ENCODE measurements at places on chromosomes 5 and 9. TPM values are rescaled to one million over a fixed set of nuclear protein-coding genes. Genes with fewer than 3 reads are reported as not detected.
A peak's percentile ranks its signal among the peaks of the same experiment; 100 is the strongest.

The FSTL4 gene
- 7.1 TPM for total RNA-seq

The ACOT12 gene
- total RNA-seq = 0.87 TPM

The NMUR2 gene
- total RNA-seq = 10.7 TPM

The ARID3C gene
- 0.37 TPM for total RNA-seq

The EQTN gene
- total RNA-seq = 10.5 TPM

The LCN1 gene
- total RNA-seq = not detected

- DNase-seq = no peak
Observed at GRCh38 chr9:16898464-16898863, 28.0 kb upstream of the BNC2 start.

GRCh38 chr9:99056886-99057664, 47.8 kb upstream of the TGFBR1 start:
- DNase-seq = no peak

DNA sequence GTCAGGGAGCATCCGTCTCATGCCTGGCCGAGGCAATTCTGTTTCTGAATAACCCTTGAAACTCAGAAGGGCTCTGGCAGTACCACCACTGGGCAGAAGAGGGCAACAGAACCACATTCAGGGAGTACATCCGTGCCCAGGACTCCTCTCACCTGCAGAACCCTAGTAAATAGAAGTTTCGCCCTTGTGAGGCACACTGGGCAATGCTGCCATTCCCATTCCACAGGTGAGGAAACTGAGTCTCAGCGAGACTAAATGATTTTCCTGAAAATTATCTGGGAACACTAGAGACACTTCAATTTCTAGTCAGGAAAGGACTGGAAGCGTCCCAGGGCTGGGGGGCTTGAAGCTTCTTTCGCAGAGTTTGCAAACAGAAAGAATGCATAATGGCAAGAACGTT, 74.7 kb downstream of the FGF1 start:
- peak; percentile 86 for DNase-seq

GRCh38 chr9:107222020-107222522, 61.0 kb upstream of the RAD23B start:
- DNase-seq = no peak

GRCh38 chr5:139363937-139364336, 19.2 kb downstream of the SLC23A1 start:
- no peak for DNase-seq

- DNase-seq = no peak
Observed at GRCh38 chr9:71778085-71778484, 9.8 kb upstream of the CEMIP2 start.

DNA sequence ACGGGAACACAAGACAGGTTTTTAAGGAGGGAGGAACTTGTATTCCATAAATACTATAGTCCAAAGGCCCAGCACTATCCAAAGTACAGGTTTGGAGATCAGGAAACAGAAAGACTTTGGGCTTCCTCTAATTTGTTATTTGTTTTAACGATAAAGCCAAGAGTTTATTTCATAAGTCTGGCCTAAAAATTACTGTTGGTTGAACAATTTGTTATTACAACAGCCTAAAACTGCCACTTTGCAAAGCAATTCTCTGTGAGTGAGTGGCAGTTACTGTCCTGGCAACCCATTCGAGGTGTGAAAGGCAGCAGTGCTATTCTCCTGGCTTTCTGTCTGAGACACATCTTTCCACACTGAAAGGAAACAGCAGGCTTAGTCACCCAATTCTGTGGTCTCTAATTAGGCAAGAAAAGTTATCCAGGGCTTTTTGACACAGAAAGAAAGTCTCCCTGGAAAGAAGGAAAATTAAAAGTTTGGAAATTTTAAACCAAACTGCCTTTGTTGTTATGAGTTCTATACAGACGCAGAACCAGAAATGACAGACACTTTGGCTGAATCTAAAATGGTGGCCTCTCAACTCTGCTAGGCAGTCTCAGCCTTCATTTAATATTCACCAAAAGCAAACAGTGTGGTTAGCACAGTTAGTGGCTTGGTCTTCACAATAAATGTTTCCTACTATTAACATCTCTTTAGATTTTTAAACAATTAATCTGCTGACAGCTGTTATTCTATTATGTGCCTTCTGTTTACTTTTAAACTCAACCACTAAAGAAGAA, 33.9 kb downstream of the PSMB7 start:
- DNase-seq = no peak

GRCh38 chr9:120372040-120372439, 207.9 kb downstream of the CDK5RAP2 start:
- DNase-seq = no peak

- DNase-seq = no peak
Observed at GRCh38 chr5:116766470-116766947, 191.9 kb upstream of the SEMA6A start.

GRCh38 chr5:33827885-33828284, 63.9 kb downstream of the ADAMTS12 start:
- no peak for DNase-seq

GRCh38 chr5:10856683-10857337, 95.8 kb upstream of the DAP start:
- peak; percentile 64 for DNase-seq

DNA sequence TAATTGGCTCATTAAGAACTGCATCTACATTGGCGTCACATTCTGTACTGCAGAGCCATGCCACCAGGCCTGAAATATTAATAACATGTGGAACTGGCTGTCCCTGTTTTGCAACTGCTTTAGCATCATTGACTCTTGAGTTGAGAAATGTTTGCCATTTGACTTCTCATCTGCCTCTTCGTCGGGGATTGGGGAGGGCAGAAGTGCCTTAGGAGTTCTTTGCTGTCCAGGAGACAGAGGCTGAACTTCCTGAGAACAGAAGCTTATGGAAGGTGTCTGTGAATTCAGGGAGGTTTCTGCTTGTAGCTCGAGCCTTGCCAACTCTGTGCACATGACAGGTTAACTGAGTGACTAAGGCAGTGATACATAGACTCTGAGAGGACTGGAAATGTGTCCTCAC, 265.0 kb downstream of the KIF4B start:
- no peak for DNase-seq

- no peak for DNase-seq
Observed at GRCh38 chr9:75876999-75877640, 13.4 kb upstream of the PCSK5 start.

- no peak for DNase-seq
Observed at GRCh38 chr9:88783711-88784083, 207.6 kb upstream of the S1PR3 start.

GRCh38 chr5:153746440-153746839, 256.0 kb downstream of the GRIA1 start:
- DNase-seq = no peak

DNA sequence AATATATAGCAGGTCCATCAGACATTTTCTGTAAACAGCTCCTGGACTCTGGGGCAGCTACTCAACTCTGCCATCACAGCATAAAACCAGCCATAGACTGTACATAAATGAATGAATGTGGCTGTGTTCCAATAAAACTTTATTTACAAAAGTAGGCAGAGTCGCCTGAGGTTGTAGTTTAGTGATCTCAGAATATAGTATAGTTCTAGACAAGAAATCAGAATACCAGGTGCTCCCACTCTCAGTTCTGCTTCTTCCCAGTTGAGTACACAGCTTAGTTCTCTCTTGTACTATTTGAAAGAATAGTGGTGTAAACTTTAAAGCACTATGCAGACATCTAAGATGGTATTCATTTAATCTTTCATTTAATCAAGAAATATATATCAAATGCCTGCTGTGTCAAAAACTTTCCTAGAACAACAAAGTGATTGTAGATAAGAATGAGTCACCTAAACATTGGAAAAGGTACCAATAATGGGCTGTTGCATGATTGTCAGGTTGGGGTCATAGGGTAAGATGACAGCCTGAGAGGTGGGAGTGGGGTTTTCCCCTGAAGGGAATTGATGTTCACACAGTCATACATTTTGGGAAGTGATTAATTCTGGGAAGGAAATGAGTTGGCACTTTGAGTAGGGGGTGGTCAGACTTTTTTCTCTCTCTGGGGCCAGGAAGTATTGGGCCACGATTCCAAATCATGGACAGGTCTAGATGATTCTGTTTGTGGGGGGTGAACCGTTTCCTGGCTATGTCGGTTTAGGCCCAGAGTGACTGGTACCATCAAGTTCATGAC, 37.0 kb downstream of the TNFSF8 start:
- DNase-seq = no peak
